ENCODE measurements at places on chromosomes 7 and 10. TPM values are rescaled to one million over a fixed set of nuclear protein-coding genes. Genes with fewer than 3 reads are reported as not detected.

DNA sequence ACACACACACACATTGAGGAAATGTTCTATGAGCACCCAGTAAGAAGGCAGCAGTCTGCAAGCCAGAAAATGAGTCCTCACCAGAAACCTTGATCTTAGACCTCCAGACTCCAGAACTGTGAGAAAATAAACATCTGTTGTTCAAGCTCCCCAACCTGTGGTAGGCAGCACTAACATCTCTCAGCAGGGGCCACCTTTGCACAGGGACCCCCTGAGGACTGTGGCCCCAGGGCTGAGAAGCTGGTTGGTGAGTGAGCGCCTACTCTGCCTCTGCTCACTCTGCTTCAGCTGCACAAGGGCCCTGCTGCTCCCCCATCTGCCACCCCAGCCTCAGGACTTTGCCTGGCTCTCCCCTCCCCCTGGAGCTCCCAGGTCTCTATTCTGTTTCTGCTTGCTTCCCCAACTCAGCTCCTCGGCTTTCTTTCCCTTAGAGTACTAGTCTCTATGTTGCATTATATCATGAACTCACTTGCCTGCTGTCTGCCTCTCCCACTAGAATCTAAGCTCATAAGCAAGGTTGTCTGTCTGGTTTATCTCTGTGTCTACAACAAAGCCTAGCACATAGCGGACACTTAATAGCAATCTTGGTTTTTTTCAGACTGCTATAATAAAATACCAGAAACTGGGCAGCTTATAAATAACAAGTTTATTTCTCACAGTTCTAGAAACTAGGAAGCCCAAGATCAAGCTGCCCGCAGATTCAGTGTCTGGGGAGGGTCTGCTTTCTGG is 40.4 kb upstream of the PRLHR start:
- no peak for DNase-seq
- H3K4me3 ChIP-seq: no peak overlapping the region
- H3K27me3 ChIP-seq: no peaks in the 10 kb centered on the region
- peaks cover 2% of the 10 kb centered on the region for H3K36me3 ChIP-seq

GRCh38 chr7:777728-778078 is 50.6 kb upstream of the PRKAR1B start:
- H3K36me3 ChIP-seq: peaks cover 13% of the 10 kb centered on the region
- no peaks in the 10 kb centered on the region for H3K27me3 ChIP-seq
- H3K27ac ChIP-seq: no peak overlapping the region

CAPZA2 gene
- 127 TPM for total RNA-seq

VPS26A gene
- total RNA-seq: 27.9 TPM

ANK3 gene
- total RNA-seq: 11.2 TPM
